ENCODE measurements at places on chromosomes 7 and 10.

GRCh38 chr7:42226354-42226941, 10.6 kb downstream of the GLI3 start:
- DNase-seq, result no peak

GRCh38 chr7:106125417-106125816, 13.3 kb upstream of the SYPL1 start:
- no peak for DNase-seq

DNA sequence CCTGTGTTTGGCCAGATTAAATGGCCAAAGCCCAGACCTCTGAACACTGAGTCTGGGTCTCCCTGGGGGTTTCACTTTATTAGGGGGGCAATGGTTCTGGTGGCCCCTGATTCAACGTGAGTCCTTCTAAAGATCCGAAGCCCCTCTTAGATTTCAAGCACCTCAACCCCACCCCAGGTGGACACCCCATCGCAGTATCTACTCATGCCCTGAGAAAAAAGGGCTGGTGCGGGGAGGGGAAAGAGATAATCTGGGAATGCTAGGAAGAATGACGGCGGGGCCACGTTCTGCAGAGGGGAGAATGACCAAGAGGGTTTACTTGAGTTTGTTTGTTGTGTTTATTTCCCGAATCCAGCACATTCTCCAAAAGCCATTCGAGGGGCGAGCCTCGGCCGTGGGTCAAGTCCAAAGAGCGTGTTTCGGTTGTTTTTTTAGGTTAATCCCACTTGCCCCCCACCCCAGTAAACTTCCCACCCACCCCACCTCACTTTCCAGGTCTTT, 832 bp downstream of the PDLIM1 start:
- peak; percentile 18 for DNase-seq

DNA sequence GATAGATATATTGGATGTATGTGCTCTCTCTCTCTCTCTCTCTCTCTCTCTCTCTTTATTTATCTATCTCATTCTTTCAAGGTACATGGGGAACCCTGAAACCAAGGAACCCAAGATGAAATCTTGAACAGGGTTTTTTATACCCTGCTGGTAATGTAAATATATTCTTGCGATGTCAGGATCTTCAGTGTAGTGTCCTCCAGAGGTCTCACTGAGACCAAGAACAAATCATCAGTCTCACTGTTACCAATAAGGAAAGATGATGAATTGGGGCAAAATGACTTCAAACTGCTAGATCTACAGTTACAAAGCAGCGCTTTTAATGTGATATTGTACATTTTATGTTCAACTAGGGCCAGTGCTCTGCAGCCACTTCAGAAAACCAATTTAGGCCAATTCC, 423.5 kb downstream of the ANKRD7 start:
- no peak for DNase-seq

DNA sequence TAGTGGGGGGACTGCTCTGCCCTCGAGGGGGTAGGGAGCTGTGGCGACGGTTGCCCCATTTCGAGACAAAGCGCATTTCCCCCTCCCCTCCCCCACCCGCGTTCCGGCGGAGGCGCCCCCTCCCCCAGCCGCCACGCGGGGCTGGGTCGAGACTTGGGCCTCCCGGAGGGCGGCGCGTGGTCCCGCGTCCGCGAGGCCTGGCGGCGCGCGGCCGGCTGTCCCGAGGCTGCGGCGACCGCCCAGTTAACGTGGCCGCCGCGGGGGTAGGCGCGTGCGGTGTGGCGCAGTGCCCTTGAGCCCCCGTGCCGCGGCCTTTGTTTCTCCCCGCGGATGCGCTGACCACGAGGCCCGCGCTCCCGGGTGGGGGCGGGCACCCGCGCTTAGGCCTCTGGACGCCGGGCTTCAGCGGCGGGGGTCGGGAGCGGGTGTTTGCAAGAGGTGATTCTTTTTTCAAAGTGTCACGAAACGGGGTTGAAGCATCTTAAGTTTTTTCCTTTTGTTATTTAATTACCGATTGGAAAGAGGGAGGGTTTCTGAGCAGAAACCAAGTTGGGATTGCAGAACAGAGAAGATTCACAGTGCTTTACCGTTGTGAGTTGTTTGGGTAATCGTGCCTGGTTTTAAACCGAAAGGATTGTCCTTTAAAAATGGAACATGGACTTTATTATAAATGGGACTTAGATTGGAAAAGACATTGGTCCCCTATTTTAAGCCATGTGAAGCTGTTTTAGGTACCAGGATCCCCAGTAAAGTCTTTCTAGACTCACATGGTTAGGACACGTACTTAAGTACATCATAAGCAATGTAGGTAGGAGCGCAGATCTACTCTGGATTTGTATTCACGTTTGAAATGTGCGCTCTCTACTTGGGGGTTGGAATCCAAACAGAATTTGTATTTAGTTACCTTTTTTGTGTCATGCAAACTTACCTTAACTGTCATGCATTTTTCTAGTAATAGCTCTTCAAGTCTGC, 760 bp downstream of the CBX3 start:
- peak; percentile 54 for DNase-seq

DNA sequence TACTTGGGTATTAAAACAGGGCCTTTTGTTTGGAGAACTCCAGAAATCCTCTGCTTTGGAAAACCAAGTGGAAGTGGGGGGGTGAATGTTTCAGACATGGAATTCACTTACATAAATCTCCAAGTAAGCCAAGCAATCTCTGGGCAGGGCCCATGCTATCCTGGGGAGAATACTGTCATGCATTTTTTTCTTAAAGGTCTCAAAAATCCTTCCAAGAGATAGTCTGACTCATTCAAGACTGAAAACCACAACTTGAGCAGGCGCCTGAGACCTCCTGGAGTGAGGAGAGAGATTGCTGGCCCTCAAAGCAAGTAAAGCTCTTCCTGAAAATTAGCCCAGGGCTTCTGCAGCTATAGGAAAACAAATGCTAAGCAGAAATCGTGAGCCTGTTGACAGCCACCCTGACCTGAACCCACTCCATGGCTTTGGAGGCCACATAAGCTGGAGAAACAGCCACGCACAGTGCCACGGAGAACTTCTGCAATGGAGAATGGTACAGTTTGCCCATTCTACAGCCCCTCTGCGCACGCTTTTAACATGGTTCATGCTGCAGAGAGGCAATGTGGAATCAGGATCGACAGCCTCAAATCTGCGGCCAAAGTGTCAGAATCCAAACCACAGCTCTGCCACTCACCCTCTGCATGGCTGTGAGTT, 203.1 kb upstream of the AUTS2 start:
- peak; percentile 2 for DNase-seq

- DNase-seq, result no peak
These were observed 3.3 kb downstream of the CUX1 start for GRCh38 chr7:101820703-101821102.

GRCh38 chr10:52570490-52570889, 202.1 kb downstream of the MBL2 start:
- DNase-seq, result no peak

DNA sequence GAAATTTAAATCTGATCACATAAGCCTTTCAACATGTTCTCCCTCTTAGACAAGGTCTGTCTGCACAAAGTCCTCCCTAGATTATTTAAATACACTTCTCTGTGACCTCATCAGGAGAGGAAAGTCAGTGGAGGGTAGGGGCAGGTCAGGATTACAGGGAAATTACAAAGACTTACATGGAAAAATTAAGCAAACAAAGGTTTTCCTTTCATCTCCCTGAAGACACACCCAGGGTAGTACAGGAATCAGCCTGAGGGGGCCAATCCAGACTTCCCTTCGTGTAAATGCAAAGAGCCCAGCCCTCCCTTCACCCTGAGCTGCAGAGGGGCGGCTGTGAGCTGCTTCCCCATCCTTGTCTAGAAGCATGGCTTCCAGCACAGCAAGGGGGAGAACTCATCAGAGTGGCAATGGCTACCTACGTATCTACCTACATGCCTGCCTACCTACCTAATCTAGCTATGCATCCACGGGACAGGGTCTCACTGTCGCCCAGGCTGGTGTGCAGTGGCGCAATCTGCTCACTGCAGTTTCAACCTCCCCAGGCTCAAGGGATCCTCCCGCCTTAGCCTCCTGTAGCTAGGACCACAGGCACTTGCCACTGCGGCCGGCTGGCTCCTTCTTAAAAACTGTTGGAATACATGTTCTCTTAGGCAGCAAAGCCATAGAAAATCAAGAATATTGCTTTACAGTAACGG, 33.2 kb downstream of the PITRM1 start:
- DNase-seq, result no peak

- DNase-seq, result peak; percentile 90
These were observed 74.1 kb downstream of the TACC2 start for GRCh38 chr10:122062831-122063674.

DNA sequence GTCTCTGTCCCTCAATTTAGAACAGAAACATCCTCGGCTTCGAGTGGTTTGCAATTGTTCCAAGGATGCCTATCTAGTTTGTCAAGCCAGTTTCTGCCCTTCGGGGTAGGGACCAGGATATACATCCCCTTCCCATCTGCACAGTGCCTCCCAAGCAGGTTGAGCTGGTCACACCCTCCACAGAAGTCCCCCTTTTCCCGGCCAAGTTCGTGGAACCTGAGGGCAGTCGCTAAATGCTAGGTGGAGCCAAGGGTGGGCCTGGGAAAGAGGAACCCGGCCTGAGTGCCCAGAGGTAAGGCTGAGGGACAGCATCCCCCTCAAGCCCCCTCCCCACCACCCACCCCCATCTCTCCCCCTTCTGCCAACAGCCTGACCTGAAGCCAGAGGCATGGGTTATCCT, 62.4 kb upstream of the NANOS1 start:
- no peak for DNase-seq

DNA sequence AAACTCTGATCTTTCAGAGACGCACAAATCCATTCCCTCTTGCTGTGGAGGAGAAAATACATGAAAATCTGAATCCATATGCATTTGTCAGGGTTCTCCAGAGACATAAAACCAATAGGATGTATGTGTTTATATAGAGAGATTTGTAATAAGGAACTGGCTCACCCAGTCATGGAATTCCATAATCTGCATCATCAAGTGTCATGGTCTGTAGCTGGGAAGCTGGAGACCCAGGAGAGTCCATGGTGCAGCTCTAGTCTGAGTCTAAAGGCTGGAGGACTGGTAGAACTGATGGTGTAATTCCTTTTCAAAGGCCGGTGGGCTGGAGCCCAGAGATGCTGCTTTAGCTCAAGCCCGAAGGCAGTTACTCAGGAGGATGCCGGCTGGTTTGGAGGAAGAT, 134.0 kb downstream of the TCF7L2 start:
- DNase-seq, result peak; percentile 87

- DNase-seq, result no peak
These were observed 7.6 kb downstream of the SRRM3 start for GRCh38 chr7:76209310-76209709.

- no peak for DNase-seq
These were observed 25.5 kb downstream of the WDR86 start for GRCh38 chr7:151384352-151384697.

DNA sequence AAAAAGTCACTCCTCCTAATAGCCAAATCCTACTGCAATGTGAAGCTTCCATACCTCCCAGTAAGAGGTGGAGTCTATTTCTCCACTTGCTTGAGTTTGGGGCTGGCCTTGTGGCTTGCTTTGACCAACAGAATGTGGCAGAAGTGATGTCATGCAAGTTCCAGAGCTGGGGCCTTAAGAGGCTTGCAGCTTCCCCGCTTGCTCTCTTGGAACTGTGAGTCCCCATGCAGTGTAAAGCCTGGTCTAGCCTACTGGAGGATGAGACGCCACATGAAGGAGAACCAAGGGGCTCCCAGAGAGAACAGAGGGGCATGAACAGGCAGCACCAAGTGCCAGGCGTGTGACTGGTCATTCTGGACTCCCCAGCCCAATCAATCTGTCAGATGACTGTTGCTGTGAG, 58.6 kb upstream of the OPALIN start:
- peak; percentile 3 for DNase-seq

DNA sequence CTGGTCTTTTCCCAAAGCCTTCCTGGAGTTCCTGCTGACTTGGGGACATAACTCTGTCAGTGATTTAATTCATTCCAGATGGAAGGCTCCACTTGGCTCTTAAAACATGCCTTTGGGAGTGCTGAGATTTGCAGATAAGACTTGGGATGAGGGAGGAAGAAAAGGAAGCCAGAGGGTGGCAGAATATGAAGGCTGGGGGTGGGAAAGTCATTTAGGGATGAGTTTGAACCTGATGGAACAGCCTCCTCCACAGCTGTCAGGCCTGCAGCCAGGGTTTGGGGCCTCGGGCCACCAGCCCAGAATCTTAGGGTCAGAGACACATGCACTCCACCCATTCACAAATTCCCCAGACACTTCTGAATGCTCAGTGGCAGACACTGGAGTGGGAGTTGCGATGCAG, 28.4 kb upstream of the EIF5AL1 start:
- DNase-seq, result no peak

DNA sequence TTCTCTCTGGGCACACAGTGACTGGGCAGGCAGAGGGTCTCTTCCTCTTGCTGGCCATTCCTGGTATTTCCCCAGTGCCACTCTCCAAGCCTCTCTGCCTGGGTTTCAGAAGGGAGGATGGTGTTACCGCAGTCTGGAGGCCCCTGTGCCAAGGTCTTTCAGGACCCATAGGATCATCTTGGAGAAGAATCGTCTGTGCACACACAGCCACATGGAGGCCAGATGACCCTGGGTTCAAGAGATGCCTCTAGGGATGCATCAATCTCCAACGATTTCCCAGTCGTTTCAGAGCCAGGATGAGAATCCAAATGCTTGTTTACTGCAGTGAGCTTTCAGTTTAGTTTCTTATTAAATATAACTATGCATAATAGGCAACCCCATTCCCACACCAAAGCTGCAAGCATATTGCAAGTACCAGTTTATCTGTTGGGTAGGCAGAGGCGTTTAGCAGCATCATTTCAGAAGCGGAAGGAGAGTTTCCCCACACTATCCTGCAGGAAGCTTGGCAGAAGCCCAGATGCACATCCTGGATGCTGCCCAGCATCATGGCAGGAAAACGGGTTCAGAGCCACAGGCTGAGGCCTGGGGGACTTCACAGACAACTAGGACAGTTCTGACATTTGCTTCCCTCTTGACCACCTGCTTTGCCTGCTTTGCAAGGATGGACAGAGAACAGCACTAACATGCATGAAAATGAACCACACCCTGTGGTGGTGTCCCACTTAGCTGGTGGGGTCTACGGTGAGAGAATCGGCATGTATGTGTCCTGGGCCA, 134.7 kb upstream of the FAM20C start:
- no peak for DNase-seq

GRCh38 chr7:87933605-87933952, 472 bp upstream of the ADAM22 start:
- no peak for DNase-seq

GRCh38 chr10:107011105-107011504, 153.4 kb downstream of the SORCS1 start:
- no peak for DNase-seq

DNA sequence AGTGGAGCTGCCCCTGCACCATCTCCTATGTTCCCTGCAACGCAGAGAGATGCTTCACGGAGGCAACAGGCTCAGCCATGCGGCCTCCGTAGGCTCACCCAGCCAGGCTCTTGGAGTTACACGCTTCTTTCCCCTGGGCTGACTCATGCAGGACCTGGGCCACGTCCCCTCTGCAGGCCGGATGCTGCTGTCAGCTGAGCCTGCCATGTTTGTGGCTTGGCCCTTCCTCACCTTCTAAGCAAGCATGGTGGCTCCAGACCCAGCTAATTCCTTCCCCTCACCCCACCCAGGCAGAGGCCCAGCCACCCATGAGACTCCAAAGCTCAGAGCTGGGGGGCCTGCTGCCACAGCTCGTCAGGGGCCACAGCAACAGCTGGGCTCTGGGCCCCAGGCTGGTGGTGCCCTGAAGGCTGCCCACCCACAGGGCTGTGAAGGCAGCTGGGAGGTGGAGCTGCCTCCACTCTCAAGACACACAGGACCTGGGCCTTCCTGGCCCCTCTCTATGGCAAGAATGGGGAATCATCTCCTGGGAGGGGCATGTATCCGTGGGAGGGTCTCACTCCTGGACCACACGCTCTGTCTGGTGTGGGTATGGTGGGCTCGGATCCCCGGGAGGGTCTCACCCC, 219.6 kb downstream of the ELFN1 start:
- peak; percentile 79 for DNase-seq

- no peak for DNase-seq
These were observed 78.3 kb downstream of the PROSER2 start for GRCh38 chr10:11901454-11901832.
